ENCODE measurements at places on chromosomes 7 and 10.
A peak's percentile ranks its signal among the peaks of the same experiment; 100 is the strongest.

GRCh38 chr10:24034571-24034970 lies 174.4 kb upstream of the KIAA1217 start:
- no peak for DNase-seq

DNA sequence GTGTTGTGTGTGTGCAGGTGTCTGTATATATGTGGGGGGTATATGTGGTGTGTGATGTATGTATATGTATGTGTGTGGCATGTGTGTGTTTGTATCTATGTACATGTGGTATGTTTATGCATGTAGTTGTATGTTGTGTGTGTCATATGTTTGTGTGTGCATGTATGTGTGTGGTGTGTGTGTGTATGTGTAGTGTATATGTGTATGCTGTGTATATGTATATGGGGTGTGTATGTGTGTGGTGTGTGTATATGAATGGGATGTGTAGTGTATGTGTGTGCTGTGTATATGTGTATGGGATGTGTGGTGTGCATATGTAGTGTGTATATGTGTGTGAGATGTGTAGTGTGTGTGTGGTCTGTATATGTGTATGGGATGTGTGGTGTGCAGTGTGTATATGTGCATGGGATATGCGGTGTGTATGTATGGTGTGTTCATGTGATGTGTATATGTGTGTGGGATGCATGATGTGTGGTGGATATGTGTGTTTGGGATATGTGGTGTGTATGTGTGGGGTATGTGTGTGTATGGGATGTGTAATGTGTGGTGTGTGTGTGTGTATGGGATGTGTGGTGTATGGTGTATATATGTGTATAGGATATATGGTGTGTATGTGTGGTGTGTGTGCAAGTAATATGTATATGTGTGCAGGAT lies 30.0 kb downstream of the IKZF1 start:
- DNase-seq, result no peak

GRCh38 chr7:118473271-118473670 lies 248.8 kb downstream of the ANKRD7 start:
- DNase-seq, result peak; percentile 18

GRCh38 chr10:87927091-87927490 lies 63.7 kb downstream of the PTEN start:
- DNase-seq, result no peak

GRCh38 chr10:28677888-28678686 lies 766 bp downstream of the BAMBI start:
- DNase-seq, result peak; percentile 38
